Inflammatory macrophage (primary cell): ENCODE measurements at places on chromosomes 6 and 20.

GRCh38 chr20:34240121-34240520, 1.1 kb upstream of the ASIP start:
- DNase-seq = no peak

DNA sequence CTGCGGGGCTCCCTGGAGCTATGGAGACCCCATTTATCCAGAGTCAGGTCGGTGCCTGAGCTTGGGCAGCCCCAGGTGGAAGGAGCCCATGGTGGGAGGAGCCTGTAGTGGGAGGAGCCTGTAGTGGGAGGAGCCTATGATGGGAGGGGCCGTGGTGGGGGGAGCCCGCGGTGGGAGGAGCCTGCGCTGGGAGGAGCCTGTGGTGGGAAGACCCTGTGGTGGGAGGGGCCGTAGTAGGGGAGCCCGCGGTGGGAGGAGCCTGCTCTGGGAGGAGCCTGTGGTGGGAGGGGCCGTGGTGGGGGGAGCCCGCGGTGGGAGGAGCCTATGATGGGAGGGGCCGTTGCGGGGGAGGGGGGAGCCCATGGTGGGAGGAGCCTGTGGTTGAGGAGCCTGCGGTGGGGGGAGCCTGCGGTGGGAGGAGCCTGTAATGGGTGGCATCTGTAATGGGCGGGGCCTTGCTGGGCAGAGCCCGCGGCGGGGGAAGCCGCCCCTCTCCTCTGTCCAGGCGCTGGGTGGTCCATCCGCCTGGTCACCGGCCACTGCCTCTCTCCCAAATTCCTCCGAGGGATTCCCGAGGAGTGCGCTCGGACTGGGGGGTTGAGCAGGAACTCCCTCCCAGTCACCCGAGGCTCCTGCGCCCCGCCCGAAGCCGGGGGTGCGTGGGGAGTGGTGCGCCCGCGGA, 567 bp upstream of the FNDC11 start:
- peak; percentile 37 for DNase-seq

DNA sequence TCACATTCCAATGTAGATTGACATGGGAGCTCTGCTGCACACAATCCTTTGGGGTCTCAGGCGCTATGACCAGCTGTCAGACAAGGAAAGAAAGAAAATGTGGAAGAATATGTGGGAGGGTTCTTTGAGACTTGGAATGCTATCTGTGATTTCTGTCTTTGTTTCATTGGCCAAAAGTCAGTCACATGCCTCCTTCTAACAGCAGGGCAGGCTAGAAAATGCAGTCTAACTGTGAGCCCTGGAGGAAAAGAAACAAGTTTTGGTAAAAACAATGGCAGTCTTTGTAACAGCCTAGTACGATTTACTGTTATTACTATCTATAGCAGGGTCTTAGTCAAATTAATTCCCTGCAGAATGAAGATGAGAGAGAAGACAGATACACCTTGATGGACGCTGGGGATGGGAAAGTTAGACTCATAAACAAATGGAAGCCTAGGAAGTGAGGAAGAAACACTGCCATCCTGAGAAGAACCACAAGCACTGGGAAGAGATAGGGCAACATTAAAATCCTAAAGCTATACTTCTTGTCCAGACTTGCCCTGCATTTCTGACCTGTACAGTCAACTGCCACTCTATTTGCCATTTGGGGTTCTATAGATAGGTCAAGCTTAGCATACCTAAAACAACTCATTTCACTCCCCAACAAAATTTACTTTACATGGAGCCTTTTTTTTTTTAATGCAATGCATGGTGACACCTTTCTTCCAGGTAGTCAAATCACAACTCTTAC, 833.0 kb downstream of the KIF16B start:
- DNase-seq = no peak

DNA sequence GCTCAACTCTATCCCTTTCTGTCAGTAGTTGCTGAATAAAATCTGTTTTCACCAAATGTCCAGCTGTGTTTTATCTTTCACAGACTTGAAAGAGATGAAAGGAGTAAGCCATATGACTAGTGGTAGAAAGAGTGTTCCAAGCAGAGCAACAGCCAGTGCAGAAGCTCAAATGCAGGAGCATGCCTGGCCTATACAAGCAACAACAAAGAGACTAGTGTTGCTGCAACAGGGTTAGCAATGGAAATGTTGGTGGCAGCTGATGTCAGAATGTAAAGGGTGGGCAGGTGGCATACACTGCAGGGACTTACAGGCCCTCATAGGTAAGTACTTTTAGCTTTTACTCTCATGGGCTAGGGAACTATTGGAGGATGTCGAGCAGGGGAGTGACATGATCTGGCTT, 5.2 kb upstream of the HINT3 start:
- no peak for DNase-seq

DNA sequence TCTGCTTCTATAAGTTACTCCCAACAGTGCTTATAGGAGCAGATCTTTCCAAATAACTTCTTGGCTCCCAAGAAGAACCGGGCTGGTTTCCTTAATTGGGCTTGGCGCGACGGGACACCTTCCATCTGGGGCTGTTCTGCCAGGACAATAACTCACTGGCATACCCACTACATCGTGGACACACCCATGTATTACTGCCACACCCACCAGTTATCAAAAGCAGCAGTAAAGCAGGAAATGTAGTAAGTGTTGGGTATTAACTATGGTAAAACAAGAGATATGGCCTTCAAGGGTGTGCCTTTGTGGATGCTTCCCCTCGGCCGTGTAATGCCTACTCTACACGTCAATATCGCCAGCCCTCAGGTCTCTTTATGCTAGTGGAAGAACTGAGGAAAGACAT, 24.7 kb downstream of the CNKSR3 start:
- no peak for DNase-seq

DNA sequence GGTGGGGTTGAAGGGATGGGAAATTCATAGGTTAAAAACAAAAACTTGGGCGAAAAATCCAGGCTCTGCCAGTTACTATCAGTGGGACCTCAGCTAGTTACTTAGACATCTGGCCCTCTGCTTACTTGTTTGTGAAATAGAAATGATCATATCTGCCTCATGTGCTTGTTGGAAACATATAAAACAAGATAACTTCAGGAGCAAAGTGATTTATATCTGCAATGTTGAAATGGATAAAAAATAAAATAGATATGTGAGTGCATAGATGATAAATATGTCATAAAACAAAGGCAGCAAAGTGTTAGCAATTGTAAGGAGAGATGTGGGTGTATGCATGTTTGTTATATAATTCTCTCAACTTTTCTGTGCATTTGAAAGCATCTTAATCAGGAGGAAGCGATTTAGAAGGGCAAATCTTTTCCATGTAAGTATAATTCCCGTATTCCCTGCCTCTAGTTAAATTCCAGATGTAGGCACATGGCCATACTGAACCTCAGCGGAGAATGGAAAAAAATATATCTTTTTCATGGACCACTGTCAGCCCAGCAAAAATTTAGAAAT, 579.0 kb upstream of the FLRT3 start:
- DNase-seq = no peak

DNA sequence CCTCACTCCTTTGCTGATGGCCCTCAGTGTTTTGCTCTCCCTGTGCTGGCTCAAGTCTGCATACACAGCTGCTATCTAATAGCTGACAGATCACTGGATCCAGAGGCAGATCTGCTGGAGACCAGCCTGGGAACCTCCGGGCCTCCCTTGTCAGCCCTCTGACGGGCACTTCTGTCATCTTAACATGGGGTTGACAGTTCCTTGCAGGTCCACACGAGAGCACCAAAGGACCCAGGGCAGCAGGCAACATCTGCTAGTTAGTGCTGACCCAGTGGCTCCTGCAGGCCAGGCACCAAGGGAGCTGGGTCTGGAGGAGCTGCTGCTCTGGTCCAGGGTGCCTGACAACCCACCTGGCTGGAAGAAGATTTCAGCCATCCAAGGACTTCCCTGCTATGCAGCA, 208.1 kb downstream of the UST start:
- no peak for DNase-seq

DNA sequence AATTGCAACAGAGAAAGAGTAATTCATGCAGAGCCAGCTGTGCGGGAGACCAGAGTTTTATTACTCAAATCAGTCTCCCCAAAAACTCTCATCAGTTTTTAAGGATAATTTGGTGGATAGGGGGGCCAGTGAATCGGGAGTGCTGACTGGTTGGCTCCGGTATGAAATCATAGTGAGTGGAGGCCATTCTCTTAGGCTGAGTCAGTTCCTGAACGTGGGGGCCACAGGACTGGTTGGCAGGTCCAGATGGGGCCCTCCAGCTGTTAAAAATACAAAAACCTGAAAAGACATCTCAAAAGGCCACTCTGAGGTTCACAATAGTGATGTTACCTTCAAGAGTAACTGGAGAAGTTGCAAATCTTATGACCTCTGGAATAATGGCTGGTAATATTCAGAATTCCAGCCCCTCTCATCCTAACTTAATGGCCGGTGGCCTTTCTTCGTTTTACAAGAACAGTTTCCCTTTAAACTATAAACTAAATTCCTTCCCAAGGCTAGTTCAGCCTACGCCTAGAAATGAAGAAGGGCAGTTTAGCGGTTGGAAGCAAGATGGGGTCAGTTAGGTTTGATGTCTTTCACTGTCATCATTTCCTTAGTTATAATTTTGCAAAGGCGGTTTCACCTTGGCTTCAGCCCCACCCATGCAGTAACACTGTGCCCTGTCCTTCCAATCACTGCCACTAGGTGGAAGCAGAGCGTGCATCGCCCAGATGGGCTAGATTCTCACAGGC, 6.8 kb upstream of the MICA start:
- DNase-seq = peak; percentile 89

- no peak for DNase-seq
These were observed 77.3 kb downstream of the OPN5 start for GRCh38 chr6:47859175-47859574.

DNA sequence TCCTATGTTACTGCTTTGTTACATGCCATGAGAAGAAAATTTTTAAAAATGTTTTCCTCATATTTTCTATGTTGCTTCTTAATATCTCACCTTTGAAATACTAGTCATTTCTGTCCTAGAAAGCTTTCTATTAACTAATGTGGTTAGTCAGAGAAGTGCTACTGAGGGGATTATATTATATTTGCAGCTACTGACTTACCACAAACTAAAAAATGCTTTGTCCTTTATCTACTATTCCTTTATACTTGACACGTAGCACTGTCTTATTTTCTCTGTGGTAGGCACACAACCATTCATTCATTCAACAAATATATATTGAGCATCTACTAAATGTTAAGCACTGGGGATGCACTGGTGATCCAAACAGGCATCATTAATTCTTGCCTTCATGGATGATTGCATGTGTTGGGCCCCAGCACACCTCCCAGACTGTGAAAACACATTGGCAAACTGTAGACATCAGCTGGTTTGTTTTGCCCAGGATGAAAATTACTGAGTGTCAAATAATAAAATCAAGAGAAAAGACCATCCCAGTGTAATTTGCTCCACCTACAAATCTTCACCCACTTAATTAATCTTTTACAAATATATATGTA, 10.7 kb upstream of the MLIP start:
- DNase-seq = no peak

DNA sequence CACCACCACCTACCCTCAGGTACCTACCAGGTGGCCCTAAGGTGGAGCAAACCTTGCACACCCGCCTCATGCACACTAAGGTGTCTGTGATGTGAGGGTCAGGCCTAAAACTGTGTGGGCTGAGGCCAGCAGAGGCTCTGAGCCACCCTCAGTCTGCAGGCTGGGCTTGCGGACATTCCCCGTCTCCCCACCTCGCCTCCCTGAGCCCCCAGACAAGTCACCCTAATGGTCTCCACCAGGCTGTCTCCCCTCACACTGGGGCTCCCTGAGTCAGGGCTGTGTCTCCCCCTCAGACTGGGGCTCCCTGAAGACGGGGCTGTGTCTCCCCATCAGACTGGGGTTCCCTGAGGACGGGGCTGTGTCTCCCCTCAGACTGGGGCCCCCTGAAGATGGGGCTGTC, 12.5 kb downstream of the PRPH2 start:
- DNase-seq = no peak

DNA sequence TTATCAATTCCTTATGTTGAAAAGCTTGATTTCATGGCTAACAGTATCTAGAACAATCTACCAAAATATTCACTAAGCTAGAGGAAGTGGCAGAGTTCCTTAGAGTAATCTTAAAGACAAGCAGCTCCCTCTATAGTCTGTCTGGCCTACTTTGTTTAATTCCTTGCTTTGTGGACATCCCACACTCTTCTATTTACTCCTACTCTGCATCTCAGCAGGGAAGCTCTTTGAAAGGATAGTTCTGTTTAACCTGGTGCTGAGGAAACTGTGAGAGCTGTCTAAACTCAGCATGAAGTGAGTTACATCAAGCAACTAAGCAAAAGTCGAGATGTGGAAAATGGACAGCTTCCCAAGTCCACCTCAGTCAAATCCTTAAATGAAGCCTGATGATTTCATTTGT, 4.3 kb downstream of the REV3L start:
- DNase-seq = peak; percentile 78

- DNase-seq = peak; percentile 78
These were observed 1.1 kb downstream of the NFATC2 start for GRCh38 chr20:51541189-51542032.

GRCh38 chr20:36084897-36085613, 69.5 kb upstream of the EPB41L1 start:
- peak; percentile 80 for DNase-seq

DNA sequence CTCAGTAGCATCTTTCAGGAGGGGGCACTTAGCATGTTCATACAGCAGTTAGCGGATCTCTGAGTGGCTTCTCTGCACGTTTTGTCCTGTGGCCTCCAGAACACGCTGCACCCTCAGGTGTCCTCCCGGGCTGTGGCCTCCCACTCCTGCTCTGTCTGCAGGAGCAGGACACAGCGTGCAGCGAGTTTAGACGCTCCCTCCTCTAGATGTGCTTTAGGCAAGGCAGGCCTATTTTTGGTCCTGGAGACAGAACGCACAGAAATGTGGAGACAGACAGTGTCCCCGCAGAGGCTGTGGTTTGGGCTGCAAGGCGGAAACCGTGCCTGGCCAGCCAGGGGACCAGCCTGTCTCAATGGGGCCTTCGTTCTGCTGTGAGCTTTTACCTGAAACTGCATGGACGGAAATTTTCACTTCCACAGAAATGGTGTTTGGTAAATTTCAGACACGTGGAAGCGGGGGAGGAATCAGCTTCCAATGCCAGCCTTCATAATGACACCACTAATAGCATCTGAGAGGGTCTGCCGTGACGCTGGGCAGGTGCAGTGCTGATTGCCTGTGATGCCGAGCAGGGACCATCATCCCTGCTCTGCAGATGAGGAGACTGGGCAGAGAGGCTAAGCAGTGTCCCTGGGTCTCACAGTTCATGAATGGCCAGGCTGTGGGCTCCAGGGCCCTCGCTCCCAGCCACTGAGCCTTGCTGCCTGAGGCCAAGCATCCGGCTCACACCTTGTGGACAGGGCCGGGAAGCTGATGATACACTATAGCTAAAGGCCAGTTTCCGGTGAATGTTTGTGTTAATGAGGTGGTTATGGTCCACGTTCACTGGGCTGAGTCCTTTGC, 120.9 kb downstream of the SYCP2 start:
- no peak for DNase-seq

- DNase-seq = peak; percentile 65
These were observed 134.0 kb upstream of the HCRTR2 start for GRCh38 chr6:55040102-55040848.

DNA sequence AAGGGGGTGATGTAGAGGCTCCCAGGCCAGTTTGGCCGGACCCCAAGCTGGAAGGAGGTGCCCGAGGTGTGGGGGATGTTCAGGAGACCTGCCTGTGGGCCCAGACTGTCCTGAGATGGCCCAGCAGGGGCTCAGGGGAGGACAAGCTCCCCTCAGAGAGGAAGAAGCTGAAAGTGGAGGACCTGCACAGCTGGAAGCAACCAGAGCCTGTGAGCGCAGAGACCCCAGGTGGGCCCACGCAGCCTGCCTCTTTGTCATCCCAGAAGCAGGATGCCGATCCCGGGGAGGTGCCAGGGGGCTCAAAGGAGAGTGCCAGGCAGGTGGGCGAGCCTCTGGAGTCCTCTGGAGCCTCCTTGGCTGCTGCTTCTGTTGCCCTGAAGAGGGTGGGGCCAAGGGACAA, 29.7 kb downstream of the ZNF831 start:
- no peak for DNase-seq

GRCh38 chr6:128731249-128732165, 151.4 kb upstream of the LAMA2 start:
- no peak for DNase-seq
